LoVo (cell line): ENCODE measurements at places on chromosomes 16 and 17.

- no peak for DNase-seq
Measured at GRCh38 chr17:64689106-64689505, 27.0 kb upstream of the SMURF2 start.

- no peak for DNase-seq
Measured at GRCh38 chr16:71273384-71273783, 15.8 kb downstream of the CMTR2 start.

GRCh38 chr17:60914078-60914477 is 236.4 kb downstream of the BCAS3 start:
- no peak for DNase-seq

- DNase-seq, result no peak
Measured at GRCh38 chr17:80826955-80827645, 164.5 kb upstream of the CHMP6 start.

GRCh38 chr16:49463529-49463928 is 89.9 kb downstream of the C16orf78 start:
- DNase-seq, result no peak

- no peak for DNase-seq
Measured at GRCh38 chr17:69098625-69099024, 37.9 kb upstream of the ABCA9 start.

GRCh38 chr17:76784926-76785325 is 47.0 kb downstream of the MFSD11 start:
- no peak for DNase-seq

DNA sequence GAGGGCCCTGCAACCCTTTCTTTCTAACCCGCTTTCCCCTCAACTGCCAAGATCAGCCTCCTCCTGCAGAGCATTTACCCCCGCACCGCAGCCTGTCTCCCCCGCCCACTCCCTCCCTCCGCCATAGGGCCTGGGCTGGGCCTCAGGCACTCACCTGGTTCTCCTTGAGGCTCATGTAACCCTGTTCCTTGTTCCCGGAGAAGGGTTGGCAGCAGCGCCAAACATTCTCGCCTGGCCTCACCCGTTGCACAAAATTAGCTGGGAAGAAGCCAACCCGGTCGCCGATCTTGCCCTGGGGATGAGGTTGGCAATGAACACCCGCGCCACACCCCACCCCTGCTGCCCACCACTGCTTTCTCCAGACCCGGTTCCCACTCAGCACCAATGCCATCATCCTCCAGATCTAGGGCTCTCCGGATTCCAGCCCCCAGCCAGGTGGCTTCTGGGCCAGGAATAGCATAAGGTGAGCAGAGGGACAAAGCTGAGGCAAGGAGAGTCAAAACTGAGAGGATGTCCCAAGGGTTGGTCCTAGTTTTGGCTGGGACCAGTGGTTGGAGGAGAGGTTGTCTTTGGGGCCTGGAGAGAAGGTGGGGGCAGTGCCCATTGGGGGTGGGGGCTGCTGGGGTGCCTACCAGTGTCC is 12.8 kb downstream of the STAC2 start:
- DNase-seq, result no peak

DNA sequence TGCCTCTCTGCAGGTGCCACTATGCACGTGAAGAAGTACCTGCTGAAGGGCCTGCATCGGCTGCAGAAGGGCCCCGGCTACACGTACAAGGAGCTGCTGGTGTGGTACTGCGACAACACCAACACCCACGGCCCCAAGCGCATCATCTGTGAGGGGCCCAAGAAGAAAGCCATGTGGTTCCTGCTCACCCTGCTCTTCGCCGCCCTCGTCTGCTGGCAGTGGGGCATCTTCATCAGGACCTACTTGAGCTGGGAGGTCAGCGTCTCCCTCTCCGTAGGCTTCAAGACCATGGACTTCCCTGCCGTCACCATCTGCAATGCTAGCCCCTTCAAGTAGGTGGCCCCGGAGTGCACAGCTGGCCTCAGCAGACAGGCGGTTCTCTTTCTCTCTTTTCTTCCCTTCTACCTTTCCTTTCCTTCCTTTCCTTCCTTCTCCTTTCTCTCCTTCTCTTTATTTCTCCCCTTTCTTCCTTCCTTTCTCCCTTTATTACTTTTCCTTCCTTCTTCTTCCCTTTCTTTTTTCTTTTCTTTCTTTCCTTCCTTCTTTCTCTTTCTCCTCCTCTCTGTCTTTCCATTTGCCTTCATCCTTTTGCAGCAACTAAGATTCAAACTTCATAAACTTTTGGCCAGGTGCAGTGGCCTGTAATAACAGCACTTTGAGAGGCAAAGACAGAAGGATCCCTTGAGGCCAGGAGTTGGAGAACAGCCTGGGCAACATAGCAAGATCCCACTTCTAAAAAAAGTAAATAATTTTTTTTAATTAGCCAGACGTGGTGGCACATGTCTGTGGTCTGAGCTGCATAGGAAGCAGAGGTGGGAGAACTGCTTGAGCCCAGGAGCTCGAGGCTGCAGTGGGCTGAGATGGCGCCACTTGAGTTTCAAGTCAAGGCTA is 46.7 kb downstream of the SCNN1B start:
- DNase-seq, result no peak

- DNase-seq, result no peak
Measured at GRCh38 chr16:50335196-50335958, 33.4 kb downstream of the BRD7 start.

DNA sequence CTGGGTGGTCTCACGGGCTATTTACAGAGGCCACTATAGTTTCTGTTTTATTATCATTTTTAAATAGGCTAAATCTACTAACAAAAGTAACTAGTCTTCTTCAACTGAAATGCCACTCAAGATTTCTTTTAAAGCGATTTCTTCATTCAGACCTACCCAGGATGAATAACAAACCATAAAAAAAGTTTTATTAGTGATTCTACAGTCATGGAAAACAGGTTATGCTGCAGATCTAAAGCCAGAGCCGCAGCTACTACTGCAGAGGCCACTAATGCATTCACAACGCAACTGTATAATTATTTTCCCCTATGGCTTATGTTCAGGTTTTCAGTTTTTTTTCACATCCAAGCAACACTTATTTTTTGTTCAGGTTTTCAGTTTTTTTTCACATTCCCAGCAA is 136.2 kb upstream of the AXIN2 start:
- peak; percentile 50 for DNase-seq

- no peak for DNase-seq
Measured at GRCh38 chr16:3601614-3602319, 9.6 kb downstream of the SLX4 start.

GRCh38 chr17:21173543-21173942 is 40.4 kb downstream of the TMEM11 start:
- no peak for DNase-seq

- peak; percentile 25 for DNase-seq
Measured at GRCh38 chr16:84044118-84044488, 1.5 kb upstream of the SLC38A8 start.

DNA sequence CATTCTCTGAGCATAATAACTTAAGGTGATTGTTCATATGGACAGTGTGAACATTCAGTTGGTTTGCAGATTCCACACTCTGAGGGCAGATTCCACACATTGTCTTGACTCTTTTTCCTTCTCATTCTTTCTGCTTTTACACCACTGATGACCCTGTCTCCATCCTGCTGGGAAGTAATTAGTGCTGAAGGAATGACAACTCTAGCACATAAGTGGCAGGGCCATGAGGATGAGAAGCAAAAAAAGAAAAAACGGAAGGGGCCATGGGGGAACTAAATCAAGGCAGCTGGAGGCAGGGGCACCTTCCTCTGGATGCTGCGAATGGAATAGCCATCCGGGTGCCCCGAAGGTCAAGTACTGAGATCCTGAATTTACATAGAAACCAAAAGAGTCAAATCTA is 944.0 kb downstream of the KCNJ2 start:
- DNase-seq, result no peak

GRCh38 chr16:47061204-47061603 is 82.5 kb downstream of the NETO2 start:
- DNase-seq, result no peak

- DNase-seq, result no peak
Measured at GRCh38 chr16:58503863-58504688, 4.1 kb downstream of the NDRG4 start.

DNA sequence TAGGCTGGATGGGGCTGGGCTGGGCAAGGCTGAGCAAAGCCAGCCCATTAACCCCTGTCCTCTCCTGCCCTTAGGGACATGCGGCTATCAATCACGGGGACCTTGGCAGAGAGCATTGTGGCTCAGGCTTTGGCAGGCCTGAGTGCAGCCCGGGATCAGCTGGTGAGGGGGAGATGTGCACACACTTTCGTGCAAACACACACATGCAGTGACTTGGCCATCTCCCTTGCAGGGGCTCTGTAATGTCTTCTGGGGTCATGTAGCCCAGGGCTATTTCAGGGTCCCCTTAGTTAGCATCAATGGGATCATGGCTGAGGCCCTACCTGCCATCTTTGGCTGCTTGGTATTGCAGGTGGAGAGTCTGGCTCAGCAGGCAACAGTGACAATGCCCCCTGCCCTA is 6.9 kb downstream of the CARMIL2 start:
- DNase-seq, result no peak

DNA sequence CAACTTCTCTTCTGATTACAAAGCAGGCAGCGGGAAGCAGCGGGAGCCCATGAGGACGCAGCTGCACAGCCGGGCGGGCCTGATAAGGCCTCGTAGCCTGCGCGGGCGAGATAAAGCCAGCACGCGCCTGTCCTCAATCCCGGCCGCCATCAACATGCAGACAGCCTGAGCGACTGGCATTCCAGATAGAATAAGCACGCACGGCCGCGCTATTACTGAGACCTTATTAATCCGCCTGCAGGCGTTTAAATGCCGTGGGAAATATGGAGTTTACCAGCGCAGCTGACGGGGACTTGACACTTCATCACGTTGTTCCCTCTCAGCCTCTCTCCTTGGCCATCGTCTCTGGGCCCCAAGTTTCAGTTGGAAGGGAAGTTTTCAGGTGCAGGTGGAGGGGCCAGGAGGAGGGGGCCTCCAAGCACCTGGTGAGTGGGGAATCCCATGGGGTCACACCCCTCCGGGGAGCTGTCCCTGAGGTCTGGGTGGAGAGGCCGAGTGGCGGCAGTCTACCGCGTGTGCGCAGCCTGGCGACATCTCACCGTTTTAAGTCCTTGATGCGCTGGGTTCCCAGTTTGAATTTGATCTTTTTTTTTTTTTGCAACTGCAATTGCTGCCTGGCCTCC is 27.3 kb upstream of the CBFA2T3 start:
- no peak for DNase-seq

DNA sequence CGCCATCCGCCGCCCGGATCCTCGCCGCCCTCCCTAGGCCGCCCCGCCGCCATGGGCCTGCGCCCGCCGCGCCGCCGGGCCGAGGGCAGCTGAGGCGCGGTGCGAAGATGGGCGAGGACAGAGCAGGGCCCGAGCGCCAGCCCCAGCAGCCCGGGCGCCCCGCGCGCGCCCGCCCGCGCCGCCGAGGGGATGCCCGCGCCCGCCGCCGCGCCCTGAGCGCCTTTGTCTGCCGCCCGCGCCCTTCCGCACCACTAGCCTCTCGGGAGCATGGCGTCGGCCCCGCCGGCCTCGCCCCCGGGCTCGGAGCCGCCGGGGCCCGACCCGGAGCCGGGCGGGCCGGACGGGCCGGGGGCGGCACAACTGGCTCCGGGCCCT is 278 bp downstream of the RAB11FIP3 start:
- no peak for DNase-seq

DNA sequence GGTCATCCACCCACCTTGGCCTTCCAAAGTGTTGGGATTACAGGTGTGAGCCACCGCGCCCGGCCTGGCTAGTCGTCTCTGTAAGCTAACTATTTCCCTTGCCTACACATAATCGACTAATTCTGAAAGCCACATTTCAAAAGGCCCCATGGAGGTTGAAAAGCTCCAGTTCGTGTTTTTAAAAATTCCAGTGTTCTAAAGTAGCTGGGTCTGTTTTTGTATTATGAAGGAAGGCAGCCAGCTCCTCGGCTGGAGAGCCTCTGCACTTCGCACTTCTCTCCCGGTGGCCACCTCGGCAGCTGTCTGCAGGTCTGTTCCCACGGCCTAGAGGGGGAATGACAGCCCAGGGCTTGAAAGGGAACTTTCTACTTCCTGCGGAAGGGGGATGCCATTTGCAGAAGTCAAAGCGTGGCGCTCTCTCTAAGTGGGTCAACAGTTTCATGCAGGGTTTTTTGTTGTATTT is 16.9 kb downstream of the HASPIN start:
- no peak for DNase-seq

DNA sequence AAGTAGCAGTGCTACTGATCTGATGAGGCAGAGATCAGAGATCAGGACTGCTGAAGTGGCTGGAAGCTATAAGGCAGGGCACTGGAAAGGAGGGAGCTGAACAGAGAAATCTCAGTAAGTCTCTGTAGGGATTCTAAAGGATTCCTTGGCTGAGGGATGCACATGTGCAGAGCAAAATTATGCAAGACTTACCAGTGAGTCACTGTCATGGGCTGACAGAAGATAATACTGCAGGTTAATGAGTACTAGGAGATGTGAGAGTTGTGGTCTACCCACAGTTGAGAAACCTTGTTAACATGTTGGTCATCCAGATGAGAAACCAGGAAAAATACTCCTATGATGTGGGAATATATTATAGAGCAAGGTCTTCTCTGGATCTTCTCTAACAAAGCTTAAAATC is 378.1 kb downstream of the HAPSTR1 start:
- DNase-seq, result no peak

DNA sequence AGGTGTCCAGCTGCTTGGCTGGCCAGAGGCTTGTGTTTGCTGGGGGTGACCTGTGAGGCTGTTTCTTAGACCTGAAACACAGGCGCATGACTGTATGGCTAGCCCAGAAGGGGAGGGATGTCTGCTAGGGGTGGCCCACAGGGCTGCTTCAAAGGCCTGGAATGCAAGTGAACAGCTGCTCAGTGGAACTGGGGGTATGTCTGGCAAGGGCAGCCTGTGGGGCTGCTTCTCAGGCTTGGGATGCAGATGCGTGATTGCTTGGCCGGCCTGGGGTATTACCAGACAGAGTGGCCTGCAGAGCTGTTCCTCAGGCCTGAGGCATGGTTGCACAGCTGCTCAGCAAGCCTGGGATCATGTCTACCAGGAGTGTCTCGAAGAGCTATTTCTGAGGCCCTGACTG is 20.5 kb downstream of the TANC2 start:
- DNase-seq, result no peak

DNA sequence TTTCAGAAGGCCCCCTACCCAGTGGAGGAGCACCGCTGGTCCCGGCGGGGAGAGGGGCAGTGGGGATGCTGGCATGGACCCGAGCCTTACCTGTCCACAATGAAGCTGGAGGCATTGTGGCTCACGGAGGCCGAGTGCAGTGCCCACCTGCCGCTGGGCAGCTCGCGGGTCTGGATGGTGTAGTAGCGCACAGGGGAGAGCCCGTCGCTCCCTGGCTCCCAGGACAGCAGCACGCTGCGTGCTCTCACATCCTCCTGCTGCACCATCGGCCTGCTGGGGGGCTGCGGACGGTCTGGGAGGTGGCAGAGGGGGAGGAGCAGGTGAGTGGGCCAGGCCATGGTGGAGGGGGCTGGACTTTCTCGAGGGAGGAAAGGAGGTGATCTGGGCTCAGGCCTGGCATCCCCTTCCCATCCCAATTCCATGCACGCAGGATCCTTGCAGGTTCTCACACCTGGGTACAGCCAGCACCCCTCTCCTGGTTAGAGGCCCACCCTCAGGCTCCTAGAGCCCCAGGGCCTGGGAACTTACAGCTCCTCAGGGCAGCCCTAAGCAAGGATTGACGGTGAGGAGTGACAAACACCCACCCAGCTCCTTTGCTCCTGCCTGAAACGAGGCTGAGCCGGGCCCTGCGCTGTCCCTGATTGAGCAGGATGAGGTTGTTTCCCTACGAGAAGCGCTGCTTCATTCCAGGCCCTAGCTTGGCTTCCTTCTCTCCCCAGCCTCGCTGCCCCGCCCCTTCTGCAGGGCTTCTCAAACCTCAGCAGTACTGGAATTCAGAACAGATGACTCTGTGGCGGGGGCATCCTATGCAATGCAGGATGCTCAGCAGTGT is 76.2 kb upstream of the CDC42EP4 start:
- no peak for DNase-seq
